ENCODE measurements at places on chromosomes 1 and 21.
A peak's percentile ranks its signal among the peaks of the same experiment; 100 is the strongest.

DNA sequence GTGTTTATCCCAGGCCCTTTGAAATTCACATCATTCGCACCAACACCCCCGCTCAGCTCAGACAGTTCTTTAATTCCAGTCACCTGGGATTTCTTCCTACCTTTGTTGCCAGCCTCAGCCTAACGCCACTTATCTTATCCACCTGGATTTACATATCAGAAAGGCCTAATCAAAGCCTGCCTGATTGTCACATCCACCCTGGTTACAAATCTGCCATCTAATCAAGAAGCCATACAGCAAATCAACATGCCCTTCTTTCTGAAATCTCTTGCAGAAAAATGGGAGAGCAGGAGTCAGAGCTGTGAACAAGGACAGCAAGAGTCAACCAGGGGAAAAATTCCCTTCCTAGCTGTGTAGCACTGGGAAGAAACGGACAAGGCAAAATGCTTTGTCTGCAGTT is 173.2 kb upstream of the DAB1 start:
- no peak for DNase-seq

GRCh38 chr21:44020551-44020950 is 8.4 kb downstream of the TRAPPC10 start:
- no peak for DNase-seq

- DNase-seq = no peak
These were observed 11.9 kb upstream of the CLDN8 start for GRCh38 chr21:30227633-30228404.

GRCh38 chr1:93349231-93350135 is 3.8 kb downstream of the DR1 start:
- no peak for DNase-seq

DNA sequence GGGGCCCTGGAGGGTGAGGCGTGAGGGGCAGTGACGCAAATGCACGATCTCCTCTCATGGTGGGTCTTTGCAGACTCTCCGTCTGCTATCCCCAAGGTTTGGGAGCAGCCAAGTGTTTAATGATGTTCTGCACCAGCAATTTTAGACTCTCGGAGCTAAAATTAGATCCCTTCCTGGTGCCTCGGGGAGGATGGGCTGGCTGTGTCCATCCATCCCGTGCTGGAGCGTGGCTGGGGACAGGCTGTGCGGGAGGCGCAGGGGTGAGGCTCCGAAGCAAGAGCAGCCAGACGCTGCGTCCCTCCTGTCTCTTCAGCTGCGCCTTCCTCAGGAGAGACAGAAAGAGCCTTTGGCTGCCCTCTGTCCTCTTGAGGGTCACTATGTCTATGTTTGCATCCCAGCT is 387.6 kb downstream of the CAMTA1 start:
- DNase-seq = no peak

DNA sequence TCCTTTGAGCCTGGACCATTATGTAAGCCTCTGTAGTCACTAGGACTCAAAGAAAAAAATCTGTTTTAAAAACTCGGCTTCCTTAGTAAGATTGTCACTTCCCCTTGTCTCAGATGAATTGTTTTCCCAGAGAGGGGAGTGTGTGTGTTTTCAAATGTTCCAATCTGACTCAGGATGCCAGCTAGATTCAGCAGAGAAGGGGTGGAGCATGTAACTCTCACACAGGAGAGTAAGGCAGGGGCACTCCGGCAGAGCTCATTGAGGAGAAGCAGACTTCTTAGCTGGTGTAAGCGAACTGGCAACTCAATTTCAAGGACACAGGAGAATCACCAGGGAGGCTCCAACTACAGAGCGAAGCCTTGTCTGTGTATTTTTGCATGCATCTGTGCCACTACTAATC is 623.2 kb downstream of the LMO4 start:
- DNase-seq = no peak

- peak; percentile 78 for DNase-seq
These were observed 5.1 kb downstream of the MAP7D1 start for GRCh38 chr1:36160949-36161485.

GRCh38 chr1:222301652-222302051 is 246.3 kb downstream of the HHIPL2 start:
- DNase-seq = no peak

GRCh38 chr1:39269349-39269748 is 64.9 kb downstream of the MACF1 start:
- no peak for DNase-seq

DNA sequence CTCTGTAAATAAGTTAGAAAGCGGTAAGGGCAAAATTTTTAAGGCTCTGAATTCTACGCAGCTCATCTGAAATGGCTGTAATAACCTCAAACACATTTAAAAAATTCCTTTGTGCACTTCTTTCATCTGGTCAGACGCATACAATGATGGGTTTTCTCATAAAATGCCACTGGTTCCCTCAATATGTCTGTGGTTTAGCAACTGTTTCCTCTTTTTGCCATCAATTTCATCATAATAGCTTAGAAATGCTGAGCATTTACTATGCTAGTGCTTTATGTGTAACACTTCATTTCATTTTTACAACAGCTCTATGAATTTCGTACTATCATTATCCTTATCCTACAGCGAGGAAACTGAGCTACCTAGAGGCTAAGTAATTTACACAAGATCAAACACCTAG is 35.3 kb upstream of the DMRTA2 start:
- DNase-seq = peak; percentile 41

DNA sequence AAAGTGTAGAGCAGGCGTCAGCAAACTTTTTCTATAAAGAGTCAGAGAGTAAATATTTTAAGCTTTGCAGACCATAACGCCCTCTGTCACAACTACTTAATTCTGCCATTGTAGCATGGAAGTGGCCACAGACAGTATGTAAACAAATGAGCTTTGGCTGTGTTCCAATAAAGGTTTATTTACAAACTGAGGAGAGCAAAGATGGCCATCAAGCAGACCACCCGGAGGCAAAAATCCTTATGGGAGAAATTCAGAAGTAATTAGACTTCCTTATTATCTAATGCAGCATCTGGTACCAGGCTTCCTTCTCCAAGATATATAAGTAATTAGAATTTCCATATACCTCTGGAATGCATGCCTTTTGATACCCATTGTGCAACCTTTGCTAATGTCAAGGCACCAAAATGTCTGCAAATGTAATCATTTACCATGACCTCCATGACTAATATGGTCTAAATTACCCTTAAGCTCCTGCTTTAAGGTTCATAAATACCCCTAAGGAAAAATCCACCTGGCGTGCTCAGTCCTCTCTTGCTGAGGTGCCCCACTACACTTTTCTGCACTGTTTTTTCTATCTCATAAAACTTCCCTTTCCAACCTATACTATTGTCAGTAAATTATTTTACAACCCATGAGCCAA is 377.8 kb downstream of the MATN1 start:
- no peak for DNase-seq
